Stimulated activated CD4-positive, alpha-beta T cell treated with anti-CD3 and anti-CD28 coated beads, TNF-alpha, amount 100 ng/mL, for 48 hours (primary cell): ENCODE measurements at places on chromosomes 2 and 18.

DNA sequence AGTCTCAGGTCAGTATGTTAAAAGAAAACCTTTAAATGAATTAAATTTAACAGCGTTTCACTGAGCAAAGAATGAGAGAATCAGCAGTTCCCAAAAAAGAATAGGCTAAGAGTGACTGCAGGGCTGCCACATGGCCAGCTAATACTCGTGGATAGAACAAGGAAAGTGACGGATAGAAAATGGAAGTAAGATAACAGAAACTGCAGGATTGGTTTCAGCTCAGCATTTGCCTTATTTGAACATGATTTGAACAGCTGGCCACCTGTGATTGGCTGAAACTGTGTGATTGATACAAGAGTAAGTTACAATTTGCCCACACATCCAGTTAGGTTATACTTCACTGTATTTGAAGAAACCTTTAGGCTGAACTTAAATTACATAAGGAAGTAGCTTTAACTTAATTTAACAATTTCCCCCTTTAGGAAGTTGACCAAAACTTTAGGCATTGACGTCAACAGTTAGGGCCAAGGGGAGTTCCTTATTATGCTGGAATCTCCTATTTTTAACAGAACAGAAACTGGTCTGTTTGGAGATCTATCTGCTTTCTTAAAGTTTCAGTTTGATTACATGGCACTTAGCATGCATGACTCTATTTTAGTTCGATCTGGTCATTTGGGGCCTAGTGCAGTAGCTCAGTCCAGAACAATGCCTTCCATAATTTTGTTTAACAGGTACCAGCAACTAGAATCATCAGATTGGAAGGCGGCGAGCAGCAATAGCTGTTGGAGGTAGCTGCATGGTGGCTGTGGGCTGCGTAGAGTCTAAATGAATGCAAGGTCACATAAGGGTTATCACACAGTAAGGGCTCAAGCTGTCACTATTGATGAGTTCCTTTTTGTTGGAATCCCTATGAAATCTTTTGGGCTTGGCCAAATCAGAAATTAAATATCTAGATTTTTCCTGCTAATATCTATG, 143.4 kb downstream of the TRIM43 start:
- no peak for DNase-seq

GRCh38 chr18:58177004-58177717, 133.1 kb downstream of the NEDD4L start:
- no peak for DNase-seq

DNA sequence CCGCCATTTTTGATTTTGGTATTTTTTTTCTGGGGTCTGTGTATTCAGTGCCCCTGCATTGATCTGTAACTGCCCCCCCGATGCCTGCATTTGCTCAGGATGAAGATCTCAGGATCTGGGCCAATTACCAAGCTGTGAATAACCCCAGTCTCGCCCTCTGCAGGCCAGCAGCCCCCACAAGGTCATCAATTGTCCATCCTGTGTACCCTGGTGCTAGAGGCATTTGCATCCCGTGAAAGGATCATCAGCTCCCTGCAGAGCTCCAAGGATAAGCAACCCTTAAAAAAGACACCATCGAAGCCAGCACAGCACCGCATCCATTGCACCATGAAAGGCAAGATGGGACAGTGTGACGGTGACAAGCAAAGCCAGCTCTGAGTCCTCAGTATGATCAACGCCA, 154.1 kb upstream of the KLHL29 start:
- DNase-seq, result no peak

DNA sequence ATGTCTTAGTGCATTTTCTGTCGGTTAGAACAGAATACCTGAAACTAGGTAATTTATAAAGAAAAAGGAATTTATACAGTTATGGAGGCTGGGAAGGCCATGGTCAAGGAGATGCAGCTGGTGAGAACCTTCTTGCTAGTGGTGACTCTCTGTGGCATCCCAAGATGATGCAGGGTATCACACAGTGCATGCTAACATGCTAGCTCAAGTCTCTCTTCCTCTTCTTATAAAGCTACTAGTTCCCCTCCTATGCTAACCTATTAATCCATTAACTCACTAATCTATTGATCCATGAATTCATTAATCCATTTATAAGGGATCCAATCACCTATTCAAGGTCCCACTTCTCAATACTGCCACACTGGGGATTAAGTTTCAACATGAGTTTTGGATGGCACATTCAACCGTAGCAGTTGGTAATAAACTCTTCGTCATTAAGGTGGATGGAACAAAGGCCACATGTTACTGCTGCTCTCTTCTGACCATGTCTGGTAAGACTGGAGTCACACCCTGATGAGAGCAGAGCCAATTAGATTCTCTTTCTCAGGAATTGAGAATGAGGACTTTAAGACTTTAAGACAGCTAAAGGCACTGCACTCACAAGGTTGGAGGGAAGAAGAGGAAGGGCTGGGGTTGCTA, 211.6 kb upstream of the SMAD7 start:
- no peak for DNase-seq

DNA sequence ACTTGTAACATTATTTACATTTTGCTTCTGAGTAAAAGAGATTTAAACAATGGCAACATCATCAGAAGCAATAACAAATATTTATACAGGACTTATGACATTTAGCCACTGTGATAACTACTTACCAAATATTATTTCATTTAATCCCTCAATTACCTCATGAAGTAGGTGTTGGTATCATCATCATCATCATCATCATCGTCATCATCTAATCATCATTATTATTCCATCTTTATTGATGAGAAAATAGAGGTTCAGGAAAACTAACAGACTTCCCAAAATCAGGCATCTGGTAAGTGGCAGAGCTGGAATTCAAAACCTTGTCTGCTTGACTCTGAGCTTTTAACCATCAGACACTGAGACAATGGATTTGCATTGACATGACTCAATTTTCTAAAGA, 204.4 kb downstream of the NCKAP5 start:
- DNase-seq, result no peak

DNA sequence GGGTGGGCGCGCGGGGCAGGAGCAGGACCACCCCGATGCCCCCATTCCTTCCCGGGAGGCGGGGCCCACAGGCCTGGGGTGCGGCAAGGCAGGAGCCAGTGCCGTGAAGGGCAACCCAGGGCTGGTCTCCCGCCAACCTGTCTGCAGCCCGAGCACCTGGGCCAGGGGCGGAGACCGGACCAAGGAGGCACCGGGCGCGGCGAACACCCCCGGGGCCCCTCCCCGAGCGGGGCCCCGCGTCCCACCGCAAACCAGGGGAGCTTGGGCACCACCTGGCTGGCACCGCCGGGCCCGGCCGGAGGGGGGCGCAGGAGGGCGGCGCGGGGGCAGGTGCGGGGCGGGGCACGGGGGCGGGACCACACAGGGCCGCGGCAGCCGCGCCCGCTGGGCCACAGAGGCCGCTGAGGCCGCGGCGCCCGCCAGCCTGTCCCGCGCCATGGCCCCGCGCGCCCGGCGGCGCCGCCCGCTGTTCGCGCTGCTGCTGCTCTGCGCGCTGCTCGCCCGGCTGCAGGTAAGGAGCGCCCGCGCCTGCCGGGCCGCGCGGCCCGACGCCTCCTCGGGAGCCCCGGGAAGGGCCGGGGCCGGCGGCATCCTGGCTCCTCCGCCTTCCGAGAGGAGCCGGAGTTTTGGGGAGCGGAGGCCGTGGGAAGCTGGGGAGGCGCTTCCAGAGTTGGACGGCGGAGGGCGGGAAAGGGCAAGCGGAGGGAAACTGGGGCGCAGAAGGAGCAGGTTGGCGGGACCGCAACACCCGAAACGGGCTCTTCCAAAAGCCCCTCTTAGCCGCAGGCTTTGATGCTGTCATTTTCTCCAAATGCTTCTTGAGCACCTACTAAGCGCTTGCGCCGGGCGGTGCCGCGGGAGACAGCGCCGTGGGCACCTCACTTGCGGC, at the start of gene TNFRSF11A:
TNFRSF11A (plus strand) TSS at position 394 of the 889 bp plus-strand sequence; CDS start at position 437, 43 bp downstream.
- peak; percentile 61 for DNase-seq

DNA sequence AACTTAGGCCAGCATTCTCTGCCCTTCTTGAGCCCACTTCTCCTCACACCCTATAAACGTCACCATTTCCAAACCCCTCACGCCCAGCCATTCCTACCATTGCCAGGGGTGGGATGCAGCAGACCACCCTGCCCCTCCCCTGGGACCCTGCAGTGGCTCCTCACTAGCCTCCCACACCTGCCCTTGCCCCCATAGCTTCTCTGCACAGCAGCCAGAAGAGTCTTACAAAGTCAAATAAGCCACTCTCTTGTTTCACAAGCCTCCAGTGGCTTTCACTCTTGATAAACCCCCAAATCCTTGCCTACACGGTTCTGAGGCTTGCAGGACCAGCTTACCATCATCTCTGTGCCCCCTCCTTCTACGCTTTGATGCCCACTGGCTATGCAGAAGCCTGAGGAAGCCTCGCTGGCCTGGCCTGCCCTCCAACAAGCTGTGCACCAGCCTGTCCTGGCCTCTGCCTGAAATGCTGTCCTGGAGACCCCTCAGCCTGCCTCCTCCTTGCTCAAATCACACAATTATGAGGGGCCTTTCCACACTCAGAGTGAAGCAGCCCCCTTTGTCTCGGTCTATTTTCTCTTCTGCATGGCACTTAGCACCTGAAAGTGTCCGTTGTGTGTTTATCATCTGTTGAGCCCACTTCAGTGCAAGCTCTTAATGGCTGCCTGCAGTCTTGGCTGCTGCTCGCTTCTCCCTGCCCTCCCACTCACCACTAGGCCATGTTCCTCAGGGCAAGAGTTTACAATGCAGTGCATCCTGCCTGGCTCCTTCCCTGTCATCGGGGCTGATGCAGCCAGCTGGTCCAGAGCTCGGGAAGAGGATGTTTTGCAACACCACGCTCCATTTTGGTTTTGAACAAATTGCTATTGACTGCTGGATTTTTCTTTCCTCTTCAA, 82.6 kb upstream of the RGPD5 start:
- no peak for DNase-seq

DNA sequence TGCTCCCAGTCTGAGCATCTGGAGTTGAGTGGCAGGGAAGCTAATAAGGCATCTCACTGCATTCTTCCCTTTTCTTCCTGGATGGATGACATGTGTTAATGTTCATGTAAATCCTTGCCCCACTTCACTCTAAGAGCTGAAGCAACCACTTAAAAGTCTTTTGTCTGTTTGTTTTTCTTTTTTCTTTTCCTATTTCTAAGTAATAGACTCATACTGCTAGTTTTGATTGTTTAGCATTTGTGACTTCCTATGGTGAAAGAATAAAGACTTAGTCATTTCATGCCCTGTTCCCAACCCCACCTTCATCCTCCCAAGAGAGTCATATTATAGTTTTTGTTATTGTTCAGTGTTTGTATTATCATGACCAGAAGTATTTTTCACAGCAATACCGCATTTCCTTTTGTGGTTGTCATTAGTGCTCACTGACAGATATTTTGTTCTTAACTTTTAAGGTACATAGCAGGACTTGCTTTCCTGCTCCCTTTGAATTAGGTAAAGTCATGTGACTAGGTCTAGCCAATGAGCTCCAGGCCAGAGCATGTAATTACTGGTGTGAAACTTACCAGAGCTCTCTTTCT, 18.1 kb upstream of the SPP2 start:
- DNase-seq, result peak; percentile 9

DNA sequence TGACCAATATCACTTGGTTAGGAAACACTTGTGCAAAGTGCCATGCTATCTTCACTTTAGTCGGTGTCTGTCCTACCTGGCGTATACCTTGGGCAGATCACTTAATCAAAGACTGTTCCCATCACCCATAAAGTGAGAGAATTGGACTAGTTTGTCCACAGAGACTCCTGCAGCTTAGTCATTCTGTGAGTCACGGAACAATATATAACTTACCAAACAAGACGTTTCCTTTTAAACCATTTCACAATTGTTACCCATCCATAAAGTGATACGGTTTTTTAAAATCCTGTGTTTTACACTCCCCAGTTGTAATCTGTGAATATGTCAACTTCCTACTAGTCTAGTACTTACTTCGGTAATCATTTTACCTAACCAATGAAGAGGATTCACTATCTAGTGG, 499.3 kb upstream of the SMIM21 start:
- DNase-seq, result no peak

GRCh38 chr18:7038330-7038851, 79.2 kb downstream of the LAMA1 start:
- no peak for DNase-seq

GRCh38 chr2:236057375-236057774, 110.8 kb downstream of the GBX2 start:
- no peak for DNase-seq

- no peak for DNase-seq
These were observed 11.6 kb downstream of the TTR start for GRCh38 chr18:31603315-31603714.

DNA sequence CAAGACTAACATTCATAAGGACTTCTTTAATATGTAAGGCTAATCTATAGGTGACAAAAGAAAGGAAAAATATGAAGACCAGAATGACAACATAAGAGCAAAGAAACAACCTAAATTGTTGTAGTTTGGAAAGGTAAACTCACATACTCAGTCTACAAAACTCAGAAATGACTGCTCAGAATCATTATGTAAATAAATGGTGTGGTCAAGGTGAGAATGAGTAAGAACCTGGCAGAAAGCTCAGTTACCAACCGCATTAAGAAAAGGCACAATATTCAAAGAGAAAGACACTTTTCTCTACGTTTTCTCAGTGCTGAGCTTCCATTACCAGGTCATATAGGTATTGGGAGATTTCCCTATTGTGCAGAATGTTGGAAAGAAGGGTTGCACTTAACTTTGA, 15.8 kb downstream of the ATF2 start:
- DNase-seq, result no peak

GRCh38 chr2:160407393-160408172, 86.0 kb downstream of the RBMS1 start:
- DNase-seq, result no peak

DNA sequence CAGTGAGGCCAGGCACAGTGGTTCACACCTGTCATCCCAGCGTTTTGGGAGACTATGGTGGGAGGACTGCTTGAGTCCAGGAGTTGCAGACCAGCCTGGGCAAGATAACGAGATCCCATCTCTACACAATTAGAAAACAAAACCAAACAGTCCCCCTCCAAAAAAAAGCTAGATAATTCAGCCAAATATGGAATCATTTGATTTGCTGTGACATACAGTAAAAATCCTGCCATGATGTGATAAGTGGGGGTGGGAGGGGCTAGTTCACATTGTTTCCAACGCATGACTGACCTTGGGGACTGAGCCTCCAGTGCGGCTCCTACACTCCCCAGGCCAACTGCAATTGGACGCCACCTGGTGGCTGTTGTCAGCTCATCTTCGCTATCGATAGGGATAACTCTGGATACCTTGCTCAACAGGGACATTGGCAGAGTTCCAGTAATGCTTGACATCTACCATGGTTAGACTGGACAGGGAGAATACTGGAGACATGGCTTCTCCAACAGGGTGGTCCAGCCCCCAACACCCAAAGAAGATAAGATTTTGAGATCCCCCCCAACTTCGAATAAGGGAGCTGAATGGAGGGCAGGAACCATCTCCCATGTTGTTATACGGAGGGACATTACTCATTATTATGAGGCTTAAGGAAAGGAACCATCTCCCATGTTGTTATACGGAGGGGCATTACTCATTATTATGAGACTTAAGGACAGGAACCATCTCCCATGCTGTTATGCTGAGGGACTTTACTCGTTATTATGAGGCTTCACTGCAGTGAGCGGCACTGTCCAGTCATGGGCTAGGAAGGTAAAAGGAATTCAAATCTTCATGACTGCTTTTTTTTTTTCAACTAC, 135.9 kb downstream of the TGIF1 start:
- peak; percentile 65 for DNase-seq
